ENCODE measurements at places on chromosomes 7 and 10.

- DNase-seq = no peak
Observed at GRCh38 chr7:81903115-81903514, 133.3 kb upstream of the HGF start.

DNA sequence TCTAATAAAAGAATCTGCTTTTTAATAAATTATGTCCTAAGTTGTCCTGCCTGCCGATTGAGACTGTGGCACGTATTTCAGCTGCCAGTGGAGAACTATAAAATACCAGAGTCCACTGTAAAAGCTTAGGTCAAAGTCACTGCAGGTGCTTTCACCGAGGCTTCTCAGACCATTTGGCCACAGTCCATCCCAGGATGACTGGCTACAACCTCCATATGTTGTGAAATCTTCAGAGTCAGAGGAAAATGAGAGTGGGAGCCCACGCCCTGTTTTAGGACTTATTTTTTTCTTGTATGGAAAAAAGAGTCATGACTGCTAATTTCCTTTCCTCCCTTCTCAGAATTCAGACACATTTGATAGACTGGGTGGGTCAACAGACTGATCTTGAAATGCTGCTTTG is 182.9 kb downstream of the ANK3 start:
- no peak for DNase-seq

- no peak for DNase-seq
Observed at GRCh38 chr7:17994079-17994850, 33.4 kb downstream of the PRPS1L1 start.

DNA sequence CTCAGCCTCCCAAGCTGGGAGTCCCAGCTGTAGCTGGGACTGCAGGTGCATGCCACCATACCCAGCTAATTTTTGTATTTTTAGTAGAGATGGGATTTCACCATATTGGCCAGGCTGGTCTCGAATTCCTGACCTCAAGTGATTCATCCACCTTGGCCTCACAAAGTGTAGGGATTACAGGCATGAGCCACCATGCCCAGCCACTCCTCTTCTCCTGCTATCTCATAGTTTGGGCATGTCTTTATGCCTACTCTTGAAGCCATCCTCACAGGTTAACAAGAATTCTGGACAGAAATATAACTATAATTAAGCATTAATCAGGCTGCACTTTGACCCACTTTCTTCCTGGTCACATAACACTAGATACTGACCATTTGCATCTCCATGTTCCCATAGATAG is 28.6 kb upstream of the C10orf67 start:
- DNase-seq = no peak

DNA sequence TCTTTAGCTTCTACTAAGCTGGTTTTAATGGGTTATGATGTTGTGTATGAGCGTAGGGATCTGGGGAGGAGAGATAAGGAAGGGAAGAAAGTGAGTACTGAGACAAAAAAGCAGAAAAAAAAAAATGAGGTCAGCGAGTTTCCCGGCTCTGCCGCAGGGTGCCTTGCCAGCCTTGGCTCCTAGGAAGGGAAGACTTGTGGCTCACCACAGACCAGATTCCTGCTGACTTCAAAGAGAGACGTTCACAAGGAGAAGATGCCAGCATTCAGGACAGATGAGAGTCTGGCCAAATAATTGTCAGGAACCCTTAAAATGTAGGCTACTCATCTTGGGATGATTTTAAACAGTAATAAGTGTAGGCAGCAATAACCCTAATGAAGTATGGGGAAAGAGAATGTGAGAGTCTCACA is 11.4 kb upstream of the FAS start:
- no peak for DNase-seq

GRCh38 chr10:19332304-19332703 is 283.7 kb downstream of the MALRD1 start:
- DNase-seq = no peak

DNA sequence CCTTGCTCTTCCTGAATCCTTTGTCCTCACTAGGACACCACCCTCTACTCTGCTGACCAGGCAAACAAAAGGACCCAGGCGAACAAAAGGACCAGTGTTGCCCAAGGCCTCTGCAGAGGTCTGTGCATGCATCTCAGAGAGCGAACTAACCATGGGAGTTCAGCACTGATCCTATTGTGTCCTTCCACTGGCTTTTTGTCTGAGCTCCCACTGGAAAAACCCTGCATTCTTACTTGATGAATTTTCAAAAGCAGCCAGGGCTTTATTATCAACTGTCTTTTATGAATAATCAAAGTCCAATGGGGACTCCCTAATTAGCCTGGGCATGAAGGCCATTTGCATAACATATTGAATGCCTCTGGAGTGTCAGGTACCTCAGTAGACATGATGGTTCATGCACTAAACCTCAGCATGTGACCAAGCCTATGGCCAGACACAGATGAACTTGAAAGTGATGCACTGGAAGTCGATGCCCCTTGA is 140.6 kb downstream of the KCNMA1 start:
- DNase-seq = no peak

GRCh38 chr10:44706745-44707144 is 204.4 kb upstream of the TMEM72 start:
- no peak for DNase-seq

- DNase-seq = no peak
Observed at GRCh38 chr10:113924186-113924585, 69.7 kb downstream of the NHLRC2 start.

DNA sequence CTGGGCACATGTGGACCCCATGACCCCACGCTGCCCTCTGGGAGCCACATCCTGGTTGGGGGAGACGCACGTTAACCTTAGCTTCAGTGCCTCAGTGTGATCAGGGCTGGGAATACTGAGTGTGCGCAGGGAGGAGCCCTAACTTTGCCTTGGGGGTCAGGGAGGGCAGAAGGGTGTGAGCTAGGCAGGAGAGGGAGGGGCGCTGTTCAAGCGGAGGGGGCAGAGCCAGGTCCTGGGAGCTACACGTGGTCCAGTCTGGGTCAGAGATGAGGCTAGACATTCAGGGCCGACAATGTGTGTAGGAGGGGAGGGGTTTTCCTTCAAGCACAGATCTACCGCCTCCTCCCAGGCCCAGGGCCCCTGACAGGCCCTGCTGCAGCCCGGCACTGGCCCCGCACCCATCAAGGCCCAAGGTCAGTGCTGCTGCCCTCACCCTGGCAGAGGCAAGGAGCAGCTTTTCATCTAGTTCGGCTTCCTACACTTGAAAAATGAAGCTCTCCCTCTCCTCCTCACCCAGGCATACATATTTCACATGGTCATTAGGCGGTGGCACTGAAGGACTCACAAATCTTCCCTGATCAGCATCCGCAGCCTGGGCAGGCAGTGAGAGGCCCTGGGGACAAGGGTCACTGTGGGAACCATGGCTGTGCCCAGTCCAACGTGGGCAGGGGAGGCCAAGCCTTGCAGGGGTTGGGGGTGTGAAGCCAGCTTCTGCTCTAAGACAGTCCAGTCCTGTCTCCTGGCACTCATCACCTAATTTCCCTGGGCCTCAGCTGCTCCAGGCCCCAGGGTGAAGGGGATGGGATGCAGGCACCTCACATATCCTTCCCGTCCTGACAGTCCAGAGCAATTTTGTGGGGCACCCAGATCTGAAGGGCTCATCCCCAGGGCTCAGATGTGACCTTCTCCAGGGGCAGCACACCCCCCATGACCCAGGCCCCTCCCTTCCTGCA is 47.3 kb downstream of the C10orf105 start:
- DNase-seq = no peak

DNA sequence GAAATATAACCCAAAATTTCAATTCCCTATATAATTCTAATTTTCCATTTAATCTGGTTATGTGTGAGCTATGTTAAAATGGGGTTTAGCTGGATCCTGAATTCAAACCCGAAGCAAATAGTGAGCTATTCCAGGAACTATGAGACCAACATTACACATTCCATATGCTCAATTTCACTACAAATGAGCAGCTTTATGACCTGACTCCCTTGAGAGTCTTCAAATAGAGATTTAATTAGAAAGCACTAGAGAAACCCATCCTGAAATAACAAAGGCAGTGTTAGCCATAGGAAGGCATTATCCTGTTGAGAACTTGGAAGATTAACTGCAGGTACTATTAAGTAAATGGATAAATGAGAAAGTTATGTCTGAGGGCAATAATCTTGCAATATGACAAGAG is 890.0 kb downstream of the GRM8 start:
- no peak for DNase-seq

- DNase-seq = no peak
Observed at GRCh38 chr10:73577788-73578187, 13.4 kb downstream of the USP54 start.

- no peak for DNase-seq
Observed at GRCh38 chr10:77101341-77101740, 536.3 kb downstream of the KCNMA1 start.

DNA sequence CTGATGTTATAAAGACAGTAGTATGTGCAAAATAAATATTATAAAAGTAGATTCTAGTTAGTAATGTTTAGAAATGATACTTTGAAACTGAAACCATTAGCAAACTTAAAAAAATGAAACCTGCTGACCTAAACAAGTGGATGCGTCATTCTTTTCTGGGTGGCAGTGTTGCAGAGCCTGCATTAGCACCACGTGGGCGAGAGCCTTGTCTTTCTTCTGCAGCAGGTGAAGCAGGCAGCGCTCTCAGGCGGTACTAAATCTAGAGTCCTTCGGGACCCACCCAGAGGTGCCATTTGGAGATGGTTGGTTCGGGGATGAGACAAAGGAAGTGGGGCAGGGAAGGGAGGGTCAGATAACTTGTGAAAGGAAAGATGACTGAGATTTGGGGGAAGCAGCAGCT is 759.1 kb upstream of the IGFBP3 start:
- DNase-seq = no peak

DNA sequence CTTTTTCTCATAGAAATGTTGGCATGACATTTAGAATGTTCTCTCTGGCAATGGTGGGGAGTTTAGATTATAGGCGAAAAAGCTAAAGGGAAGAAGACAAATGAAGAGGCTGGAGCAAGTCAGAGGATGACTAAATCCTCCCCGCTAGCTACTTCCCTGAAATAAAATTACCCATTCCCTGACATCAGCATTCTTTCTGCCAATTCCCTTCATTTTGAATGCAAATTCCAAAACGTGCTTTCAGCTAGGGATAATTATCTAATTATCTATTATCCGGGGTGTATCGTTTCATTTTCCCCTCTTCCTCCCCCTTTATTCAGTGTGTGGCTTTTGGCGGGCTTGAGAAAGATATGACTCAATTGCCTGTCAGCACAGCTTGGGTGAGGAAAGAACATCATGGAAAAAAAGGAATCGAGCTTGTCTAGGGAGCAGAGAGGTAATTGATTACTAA is 672.3 kb downstream of the TNS3 start:
- DNase-seq = no peak
